ENCODE measurements at places on chromosomes 3 and 15.
A peak's percentile ranks its signal among the peaks of the same experiment; 100 is the strongest.

- no peak for DNase-seq
Measured at GRCh38 chr3:63933459-63933858, 21.3 kb upstream of the SCAANT1 start.

GRCh38 chr15:50249704-50250103 is 15.8 kb downstream of the HDC start:
- no peak for DNase-seq

- DNase-seq, result no peak
Measured at GRCh38 chr15:77580996-77581682, 51.6 kb downstream of the LINGO1 start.

DNA sequence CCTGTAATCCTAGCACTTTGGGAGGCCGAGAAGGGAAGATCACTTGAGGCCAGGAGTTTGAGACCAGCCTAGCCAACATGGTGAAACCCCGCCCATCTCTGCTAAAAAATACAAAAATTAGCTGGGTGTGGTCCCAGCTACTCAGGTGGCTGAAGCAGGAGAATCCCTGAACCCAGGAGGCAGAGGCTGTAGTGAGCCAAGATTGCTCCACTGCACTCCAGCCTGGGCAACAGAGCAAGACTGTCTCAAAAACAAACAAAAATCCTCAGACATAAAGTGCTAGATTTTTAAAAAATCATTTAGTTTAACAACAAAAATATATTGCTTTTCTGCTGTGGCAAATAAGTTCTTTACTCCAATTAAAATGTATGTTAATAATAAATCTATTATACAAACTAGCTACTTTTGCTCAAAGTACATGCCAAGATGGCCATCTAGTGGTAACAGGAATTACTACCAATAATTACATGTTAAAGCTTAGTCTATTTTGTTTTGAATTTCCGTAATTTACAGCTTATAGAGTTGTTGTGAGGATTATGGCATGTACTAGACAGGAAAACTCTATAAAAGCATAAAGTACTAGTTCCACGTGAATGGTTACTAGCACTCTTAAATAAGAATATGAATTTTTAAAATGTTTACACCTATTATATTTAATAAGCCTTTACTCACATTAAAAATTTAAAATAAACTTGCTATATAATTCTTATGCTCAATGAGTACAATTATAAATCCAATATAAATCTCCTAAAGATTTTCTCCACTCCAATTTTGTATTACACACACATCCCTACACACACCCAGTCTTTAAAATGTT is 39.0 kb downstream of the GABPB1 start:
- peak; percentile 2 for DNase-seq

GRCh38 chr15:56775641-56776040 is 42.3 kb upstream of the ZNF280D start:
- DNase-seq, result no peak

- DNase-seq, result peak; percentile 84
Measured at GRCh38 chr3:156674911-156675829, 780 bp downstream of the TIPARP start.

GRCh38 chr3:38219609-38220197 is 45.9 kb upstream of the SLC22A13 start:
- no peak for DNase-seq

GRCh38 chr15:51688863-51689262 is 7.6 kb downstream of the SCG3 start:
- no peak for DNase-seq
